NCI-H2081 (cell line): ENCODE measurements at places on chromosomes 5 and 9.

DNA sequence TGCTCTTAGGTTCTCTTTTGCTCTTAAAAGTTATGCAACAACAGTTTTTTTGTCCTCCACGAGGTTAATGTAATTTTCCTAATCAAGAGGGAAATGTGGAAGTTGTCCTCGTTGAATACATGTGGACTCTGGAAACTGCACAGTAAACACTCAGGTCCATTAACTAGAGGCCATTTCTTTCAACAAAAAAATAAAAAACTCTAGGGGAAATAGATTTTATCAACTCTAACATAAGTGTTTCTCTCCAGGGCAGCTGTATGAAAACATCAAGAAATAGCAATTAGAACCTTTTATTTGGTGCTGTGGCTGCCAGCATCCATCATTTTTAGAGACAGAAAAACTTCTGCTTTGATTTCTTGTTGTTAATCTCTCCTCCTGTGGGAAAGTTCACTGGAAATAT is 288.6 kb downstream of the ICE1 start:
- DNase-seq: no peak

- DNase-seq: no peak
Observed at GRCh38 chr9:4680750-4681149, 1.4 kb downstream of the CDC37L1 start.

- no peak for DNase-seq
Observed at GRCh38 chr5:24742334-24742733, 97.6 kb upstream of the CDH10 start.

DNA sequence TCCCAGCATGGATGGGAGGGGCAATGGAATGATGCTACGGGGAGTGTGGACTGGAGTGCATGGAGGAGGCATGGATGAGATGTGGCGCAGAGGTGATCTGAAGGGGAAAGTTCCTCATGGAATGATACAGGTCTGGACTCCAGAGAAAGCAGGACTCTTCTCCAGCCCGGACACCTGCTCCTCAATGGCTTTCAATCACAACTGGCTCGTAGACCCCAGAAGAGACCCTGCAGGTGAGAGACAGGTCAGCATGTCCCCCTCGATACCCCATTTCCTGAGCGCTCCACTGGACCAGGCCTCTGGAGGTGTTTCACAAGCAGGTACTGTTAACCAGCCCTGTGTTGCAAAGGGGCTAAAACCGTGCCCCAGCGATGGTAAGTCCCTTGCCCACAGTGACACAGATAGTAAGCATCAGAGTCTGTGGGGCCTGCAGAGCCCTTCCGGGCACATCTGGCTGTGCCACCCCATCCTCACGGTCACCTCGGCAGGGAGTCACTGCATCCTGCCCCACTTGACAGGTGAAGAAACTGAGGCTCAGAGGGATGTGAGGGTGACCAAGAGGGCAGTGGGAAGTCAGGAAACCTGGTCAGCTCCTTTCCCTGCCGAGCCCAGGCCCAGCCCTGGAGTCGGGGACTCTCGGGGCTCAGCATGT is 5.5 kb upstream of the DPM2 start:
- no peak for DNase-seq

GRCh38 chr5:159098603-159099436 is 896 bp downstream of the EBF1 start:
- peak; percentile 72 for DNase-seq

- DNase-seq: no peak
Observed at GRCh38 chr9:34797367-34797766, 87.4 kb upstream of the CCL21 start.

- no peak for DNase-seq
Observed at GRCh38 chr5:82913971-82914370, 163.2 kb downstream of the TMEM167A start.

- DNase-seq: no peak
Observed at GRCh38 chr9:129451669-129452068, 169.2 kb downstream of the C9orf50 start.

DNA sequence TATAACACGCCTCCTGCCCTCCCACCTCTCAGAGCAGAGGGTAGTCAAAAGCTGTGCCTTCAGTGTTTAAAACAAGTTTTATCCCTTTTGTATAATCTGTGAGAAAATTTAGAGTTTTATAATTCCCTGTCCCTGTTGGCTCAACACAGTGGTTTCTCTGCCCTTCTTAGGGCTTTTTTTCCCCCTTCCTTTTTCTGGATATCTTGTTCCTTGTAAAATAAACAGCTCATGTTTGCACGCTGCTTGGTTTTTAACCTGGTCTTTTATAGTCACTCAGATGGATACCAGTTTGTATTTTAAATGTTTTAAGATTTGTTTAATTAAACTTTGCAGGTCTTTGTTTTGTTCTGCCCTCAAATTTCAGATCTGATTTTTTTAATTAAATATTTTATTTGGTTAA is 26.7 kb downstream of the OCLN start:
- DNase-seq: no peak

- DNase-seq: peak; percentile 93
Observed at GRCh38 chr5:149937610-149938009, 7.0 kb downstream of the PDE6A start.

DNA sequence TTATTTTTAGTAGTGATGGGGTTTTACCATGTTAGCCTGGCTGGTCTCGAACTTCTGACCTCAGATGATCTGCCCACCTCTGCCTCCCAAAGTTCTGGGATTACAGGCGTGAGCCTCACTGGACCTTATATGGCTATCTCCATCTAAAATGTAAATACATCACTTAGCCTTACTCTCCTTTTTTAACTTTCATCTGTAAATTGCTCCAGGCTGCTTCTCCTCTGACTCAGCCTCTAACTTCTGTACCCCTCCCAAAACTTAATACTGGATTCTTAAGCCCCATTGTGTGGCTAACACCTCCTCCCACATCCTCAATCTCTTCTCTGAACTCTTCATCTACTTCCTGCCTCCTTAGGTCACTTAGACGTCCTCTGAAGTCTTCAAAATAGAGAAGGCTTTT is 4.0 kb downstream of the SNX30 start:
- DNase-seq: no peak

DNA sequence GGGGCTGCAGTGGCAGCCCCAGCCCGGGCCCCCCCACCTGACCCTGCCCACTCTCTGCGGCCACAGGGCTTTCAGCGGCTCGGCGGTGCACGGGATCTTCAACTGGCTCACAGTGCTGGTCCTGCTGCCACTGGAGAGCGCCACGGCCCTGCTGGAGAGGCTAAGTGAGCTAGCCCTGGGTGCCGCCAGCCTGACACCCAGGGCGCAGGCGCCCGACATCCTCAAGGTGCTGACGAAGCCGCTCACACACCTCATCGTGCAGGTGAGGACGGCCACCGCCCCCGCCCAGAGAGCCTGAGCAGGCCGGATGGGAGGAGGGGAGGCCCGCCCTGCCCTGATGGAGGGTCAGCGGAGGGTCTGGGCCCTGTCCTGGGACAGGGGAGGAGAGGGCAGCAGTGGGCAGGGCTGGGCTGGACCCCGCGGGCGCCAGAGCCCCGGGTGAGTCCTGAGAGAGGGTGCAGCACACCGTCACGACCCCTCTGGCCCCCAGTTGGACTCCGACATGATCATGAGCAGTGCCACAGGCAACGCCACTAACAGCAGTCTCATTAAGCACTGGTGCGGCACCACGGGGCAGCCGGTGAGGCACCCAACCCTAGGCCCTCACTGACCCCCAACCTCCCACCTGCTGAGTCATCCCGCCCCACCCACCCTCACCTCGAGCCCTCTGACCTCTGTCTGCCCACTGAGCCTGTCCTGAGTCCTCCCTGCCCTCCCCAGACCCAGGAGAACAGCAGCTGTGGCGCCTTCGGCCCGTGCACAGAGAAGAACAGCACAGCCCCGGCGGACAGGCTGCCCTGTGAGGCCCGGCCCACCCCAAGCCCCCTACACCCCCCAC is 2.7 kb downstream of the SLC34A3 start:
- DNase-seq: no peak

DNA sequence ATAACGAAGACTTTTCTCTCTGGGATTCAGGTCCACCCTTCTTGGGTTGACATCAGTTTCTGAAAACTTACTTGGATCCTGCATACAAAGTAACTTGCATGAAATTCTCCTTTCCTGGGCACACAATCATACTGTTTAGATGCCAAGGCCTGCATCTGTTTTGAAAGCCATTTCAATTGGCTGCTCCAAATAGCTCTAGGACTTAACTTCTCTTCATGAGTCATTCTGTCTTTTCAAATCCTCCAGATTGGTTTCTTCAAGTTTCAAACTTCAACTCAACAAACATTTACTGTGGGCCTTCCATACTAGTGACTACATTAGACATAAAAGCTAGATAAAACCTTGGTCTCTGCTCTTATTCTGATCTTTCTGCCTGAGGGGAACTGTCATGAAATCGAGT is 54.8 kb upstream of the HMHB1 start:
- DNase-seq: no peak

DNA sequence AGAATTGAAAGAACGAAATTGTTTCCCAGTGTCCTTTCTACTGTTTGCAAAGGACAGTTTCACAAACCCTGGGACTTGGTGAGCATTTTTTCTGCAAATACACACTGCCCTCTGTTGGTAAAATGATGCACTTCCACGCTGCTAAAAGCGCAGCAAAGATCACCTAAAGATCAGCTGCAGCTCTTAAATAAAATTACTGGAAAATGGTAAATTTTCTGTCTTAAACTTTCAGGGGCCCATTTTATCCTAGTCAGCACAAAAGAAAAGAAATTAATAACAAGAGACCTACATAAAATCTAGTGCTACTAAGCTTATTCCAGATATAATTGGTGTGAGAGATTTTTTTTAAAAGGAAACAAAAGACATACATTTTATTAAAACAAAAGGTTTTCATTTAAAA is 566.0 kb downstream of the CAAP1 start:
- DNase-seq: peak; percentile 80

- DNase-seq: no peak
Observed at GRCh38 chr9:113503613-113504211, 40.2 kb downstream of the RGS3 start.

- DNase-seq: no peak
Observed at GRCh38 chr5:115429345-115429940, 115.1 kb downstream of the FEM1C start.

GRCh38 chr5:67160985-67161384 is 35.6 kb downstream of the CD180 start:
- DNase-seq: no peak

DNA sequence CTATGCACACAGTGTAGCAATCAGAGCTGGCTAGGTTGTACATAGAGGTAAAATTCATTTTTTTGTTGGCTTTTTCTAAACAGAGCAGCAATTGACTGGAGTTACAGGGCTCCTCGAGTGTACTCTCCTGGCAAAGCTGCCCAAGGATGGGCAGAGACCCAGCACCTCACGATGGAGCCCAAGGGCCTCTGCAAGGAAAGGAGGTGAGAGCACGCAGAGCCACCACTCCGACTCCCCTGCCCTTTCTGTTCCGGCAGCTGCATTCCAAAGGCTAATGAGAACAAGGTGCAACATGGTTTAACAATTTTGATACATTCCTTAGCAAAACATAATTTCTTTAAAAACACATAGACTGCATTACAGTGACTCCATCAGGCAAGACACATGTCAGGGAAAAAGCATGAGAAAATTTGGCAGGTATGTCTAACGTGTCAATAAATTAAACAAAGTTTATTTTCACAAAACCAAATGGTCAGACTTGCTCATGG is 47.5 kb downstream of the SAXO1 start:
- DNase-seq: no peak
